ELR (cell line): ENCODE measurements at places on chromosomes 5 and 9.
A peak's percentile ranks its signal among the peaks of the same experiment; 100 is the strongest.

- DNase-seq = no peak
Measured at GRCh38 chr5:126383246-126383645, 40.0 kb upstream of the GRAMD2B start.

DNA sequence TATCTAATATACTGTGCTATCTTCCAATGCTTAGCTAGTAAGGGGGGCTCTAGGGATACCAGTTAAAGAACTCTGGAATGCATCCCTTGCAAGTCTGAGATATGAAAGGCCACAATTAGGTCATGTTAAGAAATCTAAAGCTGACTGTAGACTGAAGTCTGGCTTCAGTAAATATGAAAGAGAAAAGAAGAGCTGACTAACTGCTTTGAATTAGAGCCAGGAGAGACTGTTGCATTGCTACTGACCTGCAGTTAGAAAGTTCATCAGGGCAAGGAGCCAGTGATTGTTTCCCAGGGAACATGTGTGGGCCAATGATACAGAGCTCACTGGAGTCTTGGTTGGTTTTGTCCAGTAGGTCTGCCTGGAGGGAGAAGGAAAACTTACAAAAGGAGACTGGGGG, 472.1 kb upstream of the TNC start:
- DNase-seq = peak; percentile 87

- no peak for DNase-seq
Measured at GRCh38 chr9:5004481-5004880, 19.4 kb downstream of the JAK2 start.

GRCh38 chr9:23438299-23438907, 387.6 kb downstream of the ELAVL2 start:
- no peak for DNase-seq

GRCh38 chr5:122259995-122260394, 52.0 kb upstream of the SNCAIP start:
- DNase-seq = peak; percentile 76

DNA sequence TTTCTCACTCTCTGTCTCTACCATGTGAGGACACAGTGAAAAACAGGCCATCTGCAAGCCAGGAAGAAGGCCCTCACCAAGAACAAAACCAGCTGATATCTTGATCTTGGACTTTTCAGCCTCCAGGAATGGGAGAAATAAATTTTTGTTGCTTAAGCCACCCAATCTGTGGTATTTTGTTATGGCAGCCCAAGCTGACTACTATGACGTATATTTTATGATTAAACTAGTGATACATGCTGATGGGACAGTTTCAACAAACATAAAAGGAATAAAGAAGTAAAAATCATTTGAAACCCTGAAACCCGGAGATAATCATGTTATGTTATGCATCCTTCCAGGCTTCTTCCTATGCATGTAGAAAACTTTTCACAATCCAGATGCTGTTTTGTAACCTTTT, 71.5 kb upstream of the ERBIN start:
- no peak for DNase-seq

GRCh38 chr9:127717766-127718165, 1.9 kb downstream of the TTC16 start:
- no peak for DNase-seq

GRCh38 chr9:133133681-133134387, 12.8 kb upstream of the RALGDS start:
- DNase-seq = peak; percentile 98

- peak; percentile 36 for DNase-seq
Measured at GRCh38 chr9:18071651-18072060, 402.3 kb upstream of the ADAMTSL1 start.

GRCh38 chr5:115579747-115580173, 22.5 kb downstream of the TICAM2 start:
- peak; percentile 79 for DNase-seq

DNA sequence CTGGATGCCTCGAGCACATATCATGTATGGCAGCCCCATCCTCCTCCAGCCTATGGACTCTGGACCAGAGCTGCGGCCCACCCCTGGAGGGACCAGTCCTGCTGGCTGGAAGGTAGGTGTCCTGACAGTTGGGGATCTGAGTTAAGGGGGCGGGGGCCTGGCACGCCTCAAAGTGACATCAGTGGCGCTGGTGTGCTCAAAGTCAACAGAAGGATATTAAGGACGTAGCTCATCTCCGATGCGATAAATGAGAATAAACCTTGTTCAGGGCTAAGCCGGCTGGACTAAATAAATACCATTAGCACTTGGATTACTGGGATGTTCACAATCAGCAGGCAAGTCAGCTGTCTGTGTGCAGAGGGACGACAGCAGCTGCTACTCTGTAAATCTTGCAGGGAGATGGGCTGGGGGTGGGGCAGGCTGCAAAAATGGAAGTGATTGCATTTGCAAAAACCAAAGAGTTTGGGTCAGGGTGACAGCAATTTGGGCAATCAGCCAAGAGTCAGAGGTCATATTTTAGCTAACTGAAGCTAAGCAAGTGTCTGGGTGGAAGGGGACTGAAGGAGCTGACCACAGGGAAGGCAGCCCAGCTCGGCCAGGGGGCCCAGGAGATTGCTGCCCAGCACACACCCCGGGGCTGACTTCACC, 80.0 kb upstream of the LRRTM2 start:
- DNase-seq = no peak

- DNase-seq = no peak
Measured at GRCh38 chr5:53501054-53501453, 20.6 kb downstream of the FST start.

DNA sequence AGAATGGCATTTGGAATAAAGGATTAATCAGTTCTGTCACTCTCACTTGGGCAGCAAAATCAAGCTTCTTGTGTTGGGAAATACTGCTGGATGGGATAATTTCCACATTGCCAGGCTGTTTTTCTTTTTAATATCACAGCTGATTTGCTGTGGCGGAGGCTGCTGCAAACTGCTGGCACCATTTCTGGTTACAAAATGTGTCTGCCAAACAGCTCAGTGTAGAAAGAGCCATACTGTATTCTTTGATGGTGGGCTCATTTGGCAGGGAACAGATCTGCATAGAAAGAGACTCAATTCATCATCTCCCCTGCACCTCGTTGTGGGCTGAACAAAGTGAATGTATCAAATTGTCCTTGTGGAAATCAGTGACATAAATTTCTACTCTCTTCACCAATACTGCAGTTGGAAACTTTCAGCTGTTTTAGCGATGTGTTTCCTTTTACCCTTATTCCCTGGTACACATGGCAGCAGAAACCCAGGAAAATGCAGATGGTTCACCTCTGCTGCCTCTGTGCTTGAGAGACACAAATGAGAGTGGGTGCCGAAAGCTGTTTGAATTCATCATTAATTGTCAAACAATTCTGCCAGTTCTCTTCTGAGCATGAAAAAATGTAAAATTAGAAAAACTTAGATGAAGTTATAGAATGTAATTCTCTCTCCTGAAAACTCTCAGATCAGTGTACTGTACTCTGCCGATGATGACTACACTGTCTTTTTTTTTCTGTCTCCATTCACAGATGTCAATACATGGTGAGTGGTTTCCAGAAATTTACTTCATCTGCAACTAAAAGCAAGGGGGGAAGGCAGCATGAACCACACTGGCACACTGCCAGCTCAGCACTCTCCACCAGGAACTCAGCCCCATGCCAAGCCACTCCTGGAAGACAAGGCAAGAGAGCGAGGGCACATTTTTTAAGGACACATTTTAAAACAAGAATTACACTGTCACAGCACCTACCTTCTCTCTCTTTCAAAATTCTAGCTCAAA, 75.0 kb downstream of the HMHB1 start:
- peak; percentile 45 for DNase-seq

- DNase-seq = no peak
Measured at GRCh38 chr9:109164042-109164441, 3.0 kb downstream of the FRRS1L start.

DNA sequence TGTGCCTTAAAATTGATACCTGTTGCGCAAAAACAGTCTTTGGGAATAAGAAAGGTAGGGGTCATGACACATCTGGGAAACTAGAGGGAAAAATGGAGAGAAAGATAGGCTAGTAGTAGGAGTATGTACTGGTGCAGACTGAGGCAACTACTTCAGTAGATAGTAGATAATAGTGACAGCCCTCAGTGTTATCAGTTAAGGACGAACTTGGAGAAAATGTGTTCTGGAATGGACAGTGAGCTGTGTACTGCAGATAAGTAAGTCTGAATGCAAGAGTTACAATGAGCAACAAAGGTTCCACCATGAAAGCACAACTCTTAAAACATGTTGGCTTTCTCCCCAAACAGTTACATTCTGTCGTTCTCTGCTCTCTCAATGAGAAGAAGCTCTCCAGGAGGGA, 6.5 kb upstream of the INSL6 start:
- DNase-seq = no peak

DNA sequence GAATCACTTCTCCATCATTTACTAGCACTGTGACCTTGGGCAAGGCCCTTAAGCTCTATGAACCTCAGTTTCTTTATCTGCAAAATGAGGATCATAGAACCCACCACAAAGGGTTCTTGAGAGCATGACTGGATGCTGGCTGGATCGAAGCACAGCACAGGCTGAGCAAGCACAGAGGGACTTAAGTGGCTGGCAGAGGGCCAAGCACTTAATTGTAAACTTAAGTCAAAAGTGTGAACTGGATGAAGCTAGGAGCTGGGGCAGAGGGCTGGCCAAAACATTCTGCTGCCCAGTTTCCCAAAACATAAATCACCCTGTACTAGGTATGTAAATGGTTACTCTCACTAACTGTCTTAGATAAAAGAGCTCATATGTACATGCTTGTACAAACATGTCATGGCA, 112.3 kb upstream of the WWC1 start:
- DNase-seq = no peak
